ENCODE measurements at places on chromosomes 1 and 21.
A peak's percentile ranks its signal among the peaks of the same experiment; 100 is the strongest.

DNA sequence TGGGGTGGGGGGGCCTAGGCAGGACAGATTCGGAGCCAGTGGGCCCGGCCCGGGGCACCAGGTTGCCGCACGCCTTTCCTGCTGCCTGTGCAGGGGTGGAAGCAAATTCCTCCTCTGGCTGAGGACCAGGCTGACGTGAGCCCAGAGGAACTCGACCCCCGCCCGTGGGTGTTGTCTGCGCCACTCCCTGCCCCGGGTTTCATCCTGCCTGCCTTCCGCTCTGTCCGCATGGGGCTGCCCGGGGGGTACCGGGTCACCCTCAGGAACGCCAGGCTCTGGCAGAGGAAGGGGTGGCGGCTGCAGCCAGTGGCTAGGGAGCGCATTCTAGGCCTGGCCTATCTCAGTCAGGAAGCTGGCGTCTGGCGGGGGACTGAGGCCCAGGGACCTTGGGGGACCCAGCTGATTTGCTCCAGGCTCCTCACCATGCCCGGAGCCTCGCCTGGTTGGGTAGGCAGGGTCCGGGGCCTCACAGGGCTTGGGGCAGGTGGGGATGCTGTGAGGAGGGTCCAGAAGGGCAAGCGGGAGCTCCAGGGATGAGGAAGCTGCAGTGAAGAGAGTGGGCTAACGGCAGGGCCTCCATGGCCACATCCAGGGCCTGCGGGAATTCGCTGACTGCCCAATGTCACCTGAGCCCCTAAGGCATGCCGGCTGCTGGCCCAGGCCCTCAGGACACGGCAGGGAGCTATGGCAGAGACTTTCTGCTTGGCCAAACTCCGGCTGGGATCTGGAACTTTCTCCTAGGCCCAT is 2.4 kb upstream of the IBA57 start:
- no peak for DNase-seq

DNA sequence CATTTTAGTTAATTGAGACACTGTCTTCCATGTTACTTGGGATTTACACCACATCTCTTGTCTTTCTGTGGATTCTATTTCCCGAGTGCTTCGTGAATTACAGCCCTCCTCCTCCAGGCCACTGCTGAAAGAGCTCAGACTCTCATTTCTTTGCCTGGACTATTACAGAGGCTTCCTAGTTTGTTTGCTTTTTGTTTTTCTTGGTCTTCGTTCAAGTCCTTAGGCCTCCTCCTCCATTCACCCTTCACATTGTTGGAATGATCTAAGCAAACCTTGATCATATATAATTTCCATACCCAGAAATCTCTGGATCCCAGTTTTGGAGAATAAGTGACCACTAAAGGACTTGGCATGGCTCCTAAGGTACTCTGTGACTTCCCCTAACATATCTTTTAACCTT is 94.1 kb downstream of the CNIH3 start:
- no peak for DNase-seq

GRCh38 chr1:26827106-26827604 is 667 bp downstream of the ZDHHC18 start:
- no peak for DNase-seq

DNA sequence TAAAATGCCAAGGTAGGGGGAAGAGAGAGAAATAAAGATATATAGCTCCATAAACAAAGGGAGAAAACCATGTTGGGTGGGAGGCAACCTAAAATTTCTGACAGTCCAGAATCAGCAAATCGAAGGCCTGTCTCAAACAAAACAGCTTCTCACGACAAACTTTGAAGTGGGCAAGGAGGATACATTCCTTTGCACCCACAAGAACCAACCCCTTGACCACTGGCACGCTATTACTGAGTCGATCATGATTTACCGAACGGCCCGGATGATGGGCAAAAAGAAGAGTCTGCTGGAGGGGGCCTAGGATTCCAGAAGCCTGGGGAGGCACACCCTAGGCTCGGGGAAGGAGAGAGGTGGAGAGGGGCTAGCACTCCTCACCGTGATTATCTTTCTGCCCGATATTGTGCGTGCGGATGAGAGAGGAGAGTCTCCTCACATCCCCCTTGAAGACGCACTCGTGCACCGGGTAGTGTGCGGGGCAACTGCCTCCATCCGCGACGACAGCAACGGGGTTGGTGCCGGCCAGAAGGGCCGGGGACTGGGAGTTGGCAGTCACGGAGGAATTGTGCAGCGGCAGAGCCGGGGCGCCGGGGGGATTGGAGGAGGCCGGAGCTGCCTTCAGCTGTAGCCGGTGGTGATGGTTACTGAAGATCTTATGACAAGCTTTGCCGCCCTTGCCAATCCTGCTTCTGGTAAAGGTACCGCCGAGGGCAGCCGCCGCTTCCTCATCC is 756 bp downstream of the ANKRD13C start:
- DNase-seq: no peak

DNA sequence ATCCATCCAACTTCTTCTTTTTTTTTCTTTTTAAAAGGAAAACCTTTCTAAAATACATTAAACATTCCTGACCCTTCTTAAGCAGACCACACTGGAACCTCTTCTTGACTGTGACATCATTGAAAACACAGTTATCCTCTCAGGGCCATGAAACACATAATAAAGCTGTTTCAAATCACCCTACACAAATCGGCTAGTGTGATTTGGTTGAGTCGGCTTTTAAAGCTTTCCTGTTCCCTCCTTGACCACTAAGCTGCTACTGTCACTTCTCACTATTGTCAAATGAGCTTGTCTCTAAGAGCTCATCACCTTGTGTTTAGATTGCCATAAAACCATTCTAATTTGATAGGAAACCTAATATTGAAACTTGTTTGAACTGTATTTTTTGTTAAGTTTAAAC is 5.9 kb downstream of the USP24 start:
- DNase-seq: no peak

GRCh38 chr21:43190544-43190943 is 21.7 kb downstream of the CRYAA start:
- no peak for DNase-seq

- DNase-seq: no peak
These were observed 54.6 kb downstream of the GORAB start for GRCh38 chr1:170586321-170587252.

- no peak for DNase-seq
These were observed 126.5 kb downstream of the AKT3 start for GRCh38 chr1:243723458-243724043.

DNA sequence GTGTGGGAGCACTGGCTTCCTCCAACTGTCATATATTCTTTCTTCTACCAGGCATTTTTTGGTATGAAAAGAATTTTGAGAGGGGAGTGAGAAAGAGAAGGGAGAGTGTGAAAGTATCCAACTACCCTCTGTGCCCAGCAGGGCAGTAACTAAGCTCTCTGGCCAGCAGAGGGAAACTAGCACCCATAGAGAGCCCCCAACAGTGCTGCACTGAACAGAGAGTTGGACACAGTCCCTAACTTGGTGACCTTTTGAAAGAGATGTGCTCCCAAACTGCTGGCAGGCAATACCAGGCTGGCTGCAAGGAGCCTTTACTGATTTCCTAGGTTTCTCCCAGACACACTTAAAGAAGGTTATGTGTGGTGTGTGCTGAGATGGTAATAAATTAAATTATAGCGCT is 118.8 kb upstream of the PBX1 start:
- no peak for DNase-seq

DNA sequence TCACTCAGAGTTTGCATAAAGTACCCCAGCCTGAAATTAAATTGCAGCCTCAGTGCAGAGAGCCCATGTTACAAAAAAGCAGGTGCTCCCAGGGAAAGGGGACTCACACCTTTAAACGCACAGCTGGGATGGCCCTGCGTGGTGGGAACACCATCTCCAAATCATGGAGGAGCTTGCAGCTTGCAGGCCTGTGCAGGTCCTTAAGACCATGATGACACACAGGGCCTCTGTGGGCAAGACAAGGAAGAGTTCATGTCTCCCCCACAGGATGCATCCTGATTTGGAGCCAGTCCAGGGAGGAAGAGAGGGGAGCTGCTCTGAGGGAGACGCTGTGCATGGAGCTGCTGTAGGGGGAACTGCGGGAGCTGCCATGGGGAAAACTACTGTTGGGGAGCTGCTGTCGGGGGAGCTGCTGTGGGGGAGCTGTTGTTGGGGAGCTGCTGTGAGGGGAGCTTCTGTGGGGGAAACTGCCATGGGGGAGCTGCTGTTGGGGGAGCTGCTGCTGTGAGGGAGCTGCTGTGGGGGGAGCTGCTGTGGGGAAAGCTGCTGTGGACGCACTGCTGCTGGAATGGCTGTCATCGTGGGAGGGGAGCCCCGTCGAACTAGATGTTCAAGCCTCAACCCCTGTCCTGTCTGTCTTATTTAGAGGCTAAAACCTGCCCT is 113.9 kb downstream of the MATN1 start:
- no peak for DNase-seq

GRCh38 chr1:12598974-12599373 is 19.0 kb downstream of the DHRS3 start:
- no peak for DNase-seq

- DNase-seq: no peak
These were observed 17.7 kb downstream of the MECR start for GRCh38 chr1:29213055-29213454.

GRCh38 chr1:6962478-6962995 is 177.3 kb downstream of the CAMTA1 start:
- DNase-seq: peak; percentile 35

DNA sequence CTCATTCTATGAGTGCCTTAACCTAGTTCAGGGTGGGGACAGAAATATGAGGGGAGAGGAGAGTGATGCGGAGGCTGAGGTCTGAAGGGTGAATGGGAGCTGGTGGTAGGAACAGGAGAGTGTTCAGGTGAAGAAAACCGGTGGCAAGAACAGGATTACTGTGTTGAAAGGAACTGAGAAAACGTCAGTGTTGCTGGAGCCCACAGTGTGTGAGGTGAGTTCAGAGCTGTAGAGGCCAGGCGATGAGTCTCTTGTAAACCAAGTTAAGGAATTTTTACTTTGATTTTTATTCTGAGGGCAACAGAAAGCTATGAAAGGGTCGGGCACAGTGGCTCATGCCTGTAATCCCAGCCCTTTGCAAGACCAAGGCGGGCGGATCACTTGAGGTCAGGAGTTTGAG is 45.3 kb upstream of the PUM1 start:
- DNase-seq: no peak

- DNase-seq: no peak
These were observed 7.9 kb upstream of the NBPF11 start for GRCh38 chr1:148160048-148160342.

GRCh38 chr21:33657124-33657820 is 15.0 kb downstream of the ITSN1 start:
- DNase-seq: no peak

- no peak for DNase-seq
These were observed 7.5 kb downstream of the SELENOF start for GRCh38 chr1:86906419-86906818.
